ENCODE measurements at places on chromosomes 3 and 15.

DNA sequence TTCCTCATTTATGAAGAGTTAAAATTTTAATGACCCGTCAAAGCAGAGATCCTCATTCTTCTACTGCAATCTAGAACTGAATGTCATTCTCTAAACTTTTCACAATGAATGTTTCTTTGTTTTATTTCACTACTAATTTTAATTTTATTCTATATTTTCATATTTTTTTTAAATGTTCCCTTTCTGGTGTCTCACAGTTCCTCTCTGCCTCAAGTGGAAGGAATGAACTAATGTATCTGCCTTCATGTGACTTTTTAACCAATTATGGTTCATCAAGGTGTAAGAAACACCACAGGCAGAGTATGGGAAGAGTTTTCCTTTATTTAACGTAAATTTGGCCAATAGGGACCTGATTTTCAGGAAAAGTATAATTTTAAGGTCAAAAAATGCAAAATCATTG, 441.7 kb downstream of the EPHA6 start:
- no peak for DNase-seq

GRCh38 chr15:84749111-84749991, 959 bp downstream of the ZNF592 start:
- no peak for DNase-seq

DNA sequence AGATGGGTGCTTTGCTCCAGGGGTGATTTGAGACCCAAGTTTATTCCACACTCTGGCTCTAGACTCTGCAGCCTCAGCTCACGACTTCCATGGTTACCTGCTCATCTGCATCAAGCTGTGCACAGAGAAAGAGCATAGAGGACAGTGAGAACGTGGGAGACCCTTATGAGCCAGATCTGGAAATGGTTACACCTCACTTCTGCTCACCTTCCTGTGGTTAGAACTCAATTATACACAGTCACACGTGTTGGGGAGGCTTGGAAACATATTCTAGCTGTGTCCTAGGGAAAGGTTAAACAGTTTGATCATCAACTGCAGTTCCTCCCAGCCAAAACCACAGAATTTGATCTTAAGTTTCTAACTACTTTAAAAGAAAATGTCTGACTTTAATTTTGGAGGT, 1.8 kb downstream of the FETUB start:
- no peak for DNase-seq

GRCh38 chr3:37763309-37763708, 98.4 kb upstream of the CTDSPL start:
- DNase-seq: no peak

DNA sequence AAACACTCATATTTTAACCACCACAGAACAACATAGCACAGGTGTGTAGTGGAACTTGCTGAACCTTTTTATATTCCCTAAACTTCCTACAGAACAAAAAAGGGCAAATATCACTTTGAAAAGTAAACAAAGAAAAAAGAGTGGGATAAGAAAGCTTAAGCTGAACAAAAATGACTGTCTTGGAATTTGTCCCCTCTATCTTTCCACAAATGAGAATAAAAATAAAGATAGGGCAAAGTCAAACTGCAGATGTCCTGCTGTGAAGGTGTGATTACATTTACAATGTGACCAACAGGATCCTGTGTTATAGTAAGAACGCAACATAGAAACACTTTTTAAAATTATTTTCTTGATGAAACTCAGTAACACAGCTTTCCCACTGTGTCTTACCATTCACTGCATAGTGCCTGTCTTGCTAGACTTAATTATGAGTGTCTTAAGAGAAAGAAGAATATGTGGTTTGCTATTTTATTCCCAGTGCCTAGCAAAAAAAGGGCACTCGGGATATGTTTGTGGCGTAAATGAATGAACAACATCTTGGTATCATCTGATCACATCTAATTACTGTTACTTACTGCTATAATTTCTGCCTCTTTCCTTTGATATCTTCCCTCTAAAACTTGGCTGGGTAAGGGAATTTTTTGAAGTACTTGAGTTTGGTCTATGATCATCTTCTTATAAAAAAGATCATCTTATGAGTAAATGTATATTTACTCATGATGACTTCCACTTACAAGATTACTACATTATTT, 67.5 kb downstream of the DENND4A start:
- no peak for DNase-seq

DNA sequence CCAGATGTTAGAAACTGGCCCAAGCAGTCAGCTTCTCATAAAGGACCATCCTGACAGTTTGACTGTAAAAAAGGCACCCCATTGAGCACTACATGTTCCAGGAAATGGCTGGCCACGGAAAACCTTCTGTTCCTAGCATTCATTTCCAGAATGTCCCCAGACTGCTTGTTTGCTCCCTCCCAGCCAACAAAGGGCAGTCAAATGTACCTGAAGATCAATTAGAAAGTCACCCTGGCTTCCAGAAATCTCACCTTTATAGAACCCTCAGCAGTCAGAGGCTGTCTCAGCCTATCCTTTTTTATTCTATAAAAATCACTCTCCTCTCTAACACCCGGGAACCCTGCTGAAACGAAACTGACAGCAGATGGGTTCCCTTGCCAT, 784 bp upstream of the SAMMSON start:
- DNase-seq: no peak

DNA sequence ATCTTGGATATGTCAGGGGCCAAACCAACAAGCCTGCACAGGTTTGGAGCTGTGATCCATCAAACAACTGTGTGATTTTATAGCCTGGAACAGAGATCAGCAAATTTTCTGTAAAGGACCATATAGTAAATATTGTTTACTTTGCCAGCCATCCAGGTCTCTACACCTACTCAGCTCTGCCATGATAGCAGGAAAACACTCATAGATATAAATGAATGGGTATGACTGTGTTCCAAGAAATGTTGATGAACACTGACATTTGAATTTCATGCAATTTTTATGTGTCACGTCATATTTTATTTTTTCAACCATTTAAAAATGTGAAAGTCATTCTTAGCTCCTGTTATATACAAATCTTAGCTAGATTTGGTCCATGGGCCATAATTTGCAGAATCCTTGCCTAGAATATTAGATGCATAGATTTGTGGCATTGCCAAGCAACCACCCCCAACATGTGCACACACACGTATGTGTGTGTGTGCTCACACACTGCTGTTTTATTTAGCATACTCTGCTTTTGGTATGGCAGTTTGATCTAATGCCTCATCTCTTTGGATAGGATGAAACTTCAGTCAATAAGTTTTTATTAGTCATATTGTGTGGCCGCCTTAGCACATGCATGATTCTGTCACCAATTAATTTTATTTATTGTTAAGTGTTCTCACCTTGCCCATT, 6.4 kb downstream of the ATXN7 start:
- DNase-seq: no peak

DNA sequence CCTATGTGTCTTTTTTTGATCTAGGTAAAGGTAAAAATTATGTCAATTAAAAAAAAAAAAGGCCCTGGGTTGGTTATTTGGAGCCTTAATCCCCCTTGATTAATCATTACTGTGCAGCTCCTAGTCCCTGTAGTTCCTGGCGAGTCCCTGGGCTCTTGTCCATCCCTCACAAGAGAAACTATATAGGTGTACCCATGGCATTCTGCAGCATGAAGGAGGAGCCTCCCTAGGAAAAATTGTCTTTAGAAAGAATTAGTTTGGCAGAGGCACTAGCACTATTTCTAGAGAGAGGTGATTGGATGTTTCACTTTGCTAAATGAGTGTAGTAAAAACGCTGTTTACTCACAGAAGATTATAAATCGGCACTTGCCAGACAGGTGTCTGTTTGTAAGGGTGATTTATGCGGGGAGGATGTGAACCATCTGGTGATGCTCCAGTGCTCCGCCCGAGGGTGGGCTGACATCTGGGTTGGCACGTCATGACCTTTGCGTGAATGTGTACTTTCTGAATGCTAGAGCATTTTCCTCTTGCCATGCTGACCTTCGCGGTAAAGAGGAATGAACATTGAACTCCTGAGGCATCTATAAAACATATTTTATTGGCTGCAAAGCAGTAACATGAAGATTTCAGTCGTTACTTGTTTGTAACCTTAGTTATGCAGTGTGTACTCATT, 12.6 kb downstream of the PLCL2 start:
- DNase-seq: no peak

DNA sequence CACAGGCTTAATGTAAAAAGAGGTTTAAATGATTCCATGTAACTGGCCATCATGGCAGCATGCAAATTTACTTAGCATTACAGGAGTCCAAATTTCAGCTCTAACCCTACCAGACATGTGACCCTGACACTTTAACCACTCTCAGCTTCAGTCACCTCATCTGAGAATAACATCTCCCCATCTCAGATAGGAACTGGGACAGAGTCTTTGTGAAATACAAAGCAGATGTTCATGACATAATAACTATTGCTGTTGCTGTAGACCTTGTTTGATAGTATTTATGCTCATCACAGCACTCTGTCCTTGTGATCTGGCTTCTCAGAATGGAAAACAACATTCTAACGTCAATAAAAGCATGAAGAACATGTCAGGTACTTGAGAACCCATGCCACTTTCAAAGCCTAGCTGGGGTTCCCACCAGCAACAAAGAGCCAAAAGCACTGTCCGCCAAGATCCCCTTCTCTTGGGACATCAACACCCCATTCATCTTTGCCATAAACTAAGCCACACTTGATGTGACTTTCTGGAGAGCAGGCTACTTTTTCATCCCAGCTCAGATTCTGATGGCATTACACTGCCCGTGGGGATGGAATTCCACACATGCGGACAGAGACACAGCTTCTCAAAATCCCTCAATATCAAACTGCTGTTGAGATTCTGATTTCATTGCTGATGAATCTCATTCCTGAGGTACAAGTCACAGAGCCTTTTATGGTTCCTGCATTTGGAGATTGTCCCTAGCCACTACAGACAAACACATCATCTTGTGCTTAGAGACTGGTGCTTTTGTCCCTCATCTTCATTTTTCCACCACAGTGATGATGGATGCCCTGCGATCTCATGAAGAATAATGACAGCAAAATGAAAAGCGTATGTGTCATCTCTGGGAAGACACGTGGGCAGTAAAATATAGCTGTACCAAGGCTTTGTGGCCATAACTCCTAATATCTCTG, 202.7 kb downstream of the TNIK start:
- DNase-seq: no peak

DNA sequence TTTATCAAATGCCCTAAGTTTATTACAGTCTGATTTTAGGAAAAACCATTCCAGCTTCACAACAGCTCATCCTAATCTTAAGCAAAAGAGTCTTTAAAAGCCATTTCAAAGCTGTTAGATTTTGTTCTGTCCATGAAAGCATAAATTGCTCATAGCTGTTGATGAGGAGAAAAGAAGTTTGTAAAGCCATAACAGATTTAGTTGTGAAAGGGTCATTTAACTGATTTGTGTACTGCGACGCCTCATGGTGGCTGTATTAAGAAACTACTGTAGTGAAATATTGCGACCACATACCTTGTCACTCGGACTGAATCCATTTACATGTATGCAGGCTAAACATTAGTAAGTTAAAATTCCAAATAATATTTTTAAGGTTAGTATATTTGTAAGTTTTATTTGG, 20.9 kb downstream of the BBX start:
- DNase-seq: no peak

DNA sequence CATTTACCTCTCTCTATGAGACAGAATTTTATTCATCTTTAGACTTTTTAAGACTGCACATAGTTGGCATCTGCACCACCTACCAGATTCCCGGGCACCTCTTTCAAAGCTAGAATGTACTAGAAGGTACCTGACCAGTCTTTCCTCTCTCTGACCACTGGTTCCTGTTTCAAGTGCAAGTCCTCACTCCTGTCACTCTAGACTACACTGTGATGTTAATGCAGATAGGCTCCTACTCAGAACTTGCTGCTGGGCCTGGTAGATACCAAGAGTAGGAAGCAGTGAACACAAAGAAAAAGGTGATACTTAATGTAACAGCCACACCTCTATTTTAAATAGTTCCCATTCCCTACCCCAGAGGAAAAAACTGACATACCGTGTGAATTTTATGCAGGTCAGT, 8.1 kb upstream of the TCAIM start:
- no peak for DNase-seq

DNA sequence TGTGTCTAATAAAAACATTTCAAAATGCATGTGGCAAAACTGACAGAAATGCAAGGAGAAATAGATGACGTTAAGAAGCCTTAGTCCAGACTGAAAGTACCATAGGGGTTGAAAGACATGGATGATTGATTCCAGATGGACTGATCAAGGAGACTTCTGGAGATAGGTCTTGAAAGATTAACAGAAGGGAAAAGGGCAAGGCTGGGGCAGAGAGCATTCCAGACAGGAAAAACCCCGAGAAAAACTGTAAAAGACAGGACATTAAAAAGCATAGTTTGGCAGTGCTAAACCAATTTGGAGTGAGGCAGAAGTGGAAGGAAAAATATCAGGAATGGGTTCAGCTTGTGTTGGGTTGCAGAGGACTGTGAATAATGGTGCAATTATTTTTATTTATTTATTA, 375.2 kb upstream of the SGO1 start:
- DNase-seq: no peak

GRCh38 chr3:40623567-40623966, 98.8 kb downstream of the ZNF621 start:
- DNase-seq: no peak

GRCh38 chr3:71087143-71088018, 496.1 kb downstream of the FOXP1 start:
- DNase-seq: no peak

DNA sequence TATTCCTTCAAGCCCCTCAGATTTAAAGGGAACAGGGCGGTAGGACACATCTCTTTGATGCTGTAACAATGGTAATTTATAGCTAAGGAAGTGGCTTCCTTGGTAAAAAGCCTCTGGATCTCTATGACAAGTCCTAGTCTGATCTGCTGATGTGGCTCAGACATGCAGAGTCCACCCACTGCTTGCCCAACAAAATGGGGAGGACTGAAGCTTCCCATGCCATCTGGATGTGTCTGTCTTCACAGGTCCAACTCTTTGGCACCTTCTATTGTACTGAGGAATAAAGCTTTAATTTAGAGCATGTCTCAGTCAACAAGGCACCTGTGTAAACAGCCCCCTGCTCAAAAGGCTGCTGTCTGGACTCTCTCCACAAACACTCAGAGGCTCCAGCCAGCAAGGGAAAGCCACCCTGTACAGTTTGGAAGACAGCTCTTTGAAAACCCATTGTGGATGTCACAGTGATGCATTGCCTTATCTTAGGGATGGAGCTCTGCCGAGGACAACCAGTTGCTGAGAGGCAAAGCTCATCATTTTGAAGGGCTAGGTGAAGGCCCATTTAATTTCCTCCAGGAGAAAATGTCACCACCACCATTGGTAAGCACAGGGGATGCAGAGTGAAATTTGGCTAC, 348.6 kb upstream of the GRM7 start:
- no peak for DNase-seq
